ENCODE measurements at places on chromosomes 4 and X.

- DNase-seq = no peak
Measured at GRCh38 chr4:2937146-2937857, 25.9 kb downstream of the NOP14 start.

GRCh38 chr4:22179124-22179874 lies 230.7 kb upstream of the KCNIP4 start:
- DNase-seq = no peak

DNA sequence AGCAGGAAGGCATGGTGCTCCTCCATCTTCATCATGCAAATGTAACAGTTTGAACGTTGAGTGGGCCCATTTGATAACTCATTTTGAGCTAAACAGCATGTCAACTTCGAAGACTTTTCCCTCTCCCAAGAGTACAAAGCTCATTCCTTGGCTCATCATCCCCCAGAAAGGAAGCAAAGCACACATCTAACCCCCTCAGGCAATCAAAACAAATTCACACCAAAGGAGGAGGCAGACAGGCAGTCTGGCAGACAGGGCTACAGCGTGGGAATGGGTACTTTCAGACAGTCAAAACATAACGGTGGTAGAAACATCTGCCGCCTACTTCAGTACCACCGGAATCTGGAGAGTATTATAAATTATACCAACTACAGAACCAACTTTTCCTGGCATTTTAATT lies 81.7 kb downstream of the PCDH19 start:
- no peak for DNase-seq

GRCh38 chr4:76980261-76980660 lies 30.7 kb downstream of the SEPTIN11 start:
- peak; percentile 23 for DNase-seq

DNA sequence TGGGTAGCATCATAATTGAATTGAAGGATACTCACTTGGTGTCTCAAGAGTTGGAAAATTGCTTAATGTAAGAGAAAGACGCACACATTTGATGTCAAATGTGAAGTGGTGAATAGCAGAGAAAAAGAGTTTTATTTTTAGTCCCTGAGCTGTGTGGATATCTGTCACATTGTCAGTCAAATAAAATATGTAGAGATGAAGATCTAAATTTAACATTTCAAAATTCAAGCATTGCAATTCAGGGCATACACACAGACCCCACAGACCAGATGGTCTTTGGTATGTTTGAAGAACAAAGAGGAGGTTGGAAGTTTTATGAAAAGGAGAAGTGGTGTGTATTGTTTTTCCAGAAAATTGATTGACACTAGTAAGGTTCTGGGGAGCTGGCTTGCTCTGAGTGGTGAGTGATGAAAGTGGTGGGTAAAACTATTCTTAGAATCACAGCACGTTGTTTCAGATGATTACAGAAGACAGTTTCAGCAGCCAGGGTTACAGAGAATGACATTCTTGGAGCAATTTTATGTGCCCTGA lies 44.9 kb upstream of the BBS12 start:
- DNase-seq = no peak

GRCh38 chr4:141247430-141247780 lies 26.7 kb downstream of the ZNF330 start:
- no peak for DNase-seq

Measured in kidney capillary endothelial cell (primary cell).